ENCODE measurements at places on chromosomes 3 and 15.

- DNase-seq, result no peak
These were observed 4.6 kb downstream of the TMEM266 start for GRCh38 chr15:76064375-76064774.

- no peak for DNase-seq
These were observed 472 bp downstream of the BSN start for GRCh38 chr3:49554633-49555265.

DNA sequence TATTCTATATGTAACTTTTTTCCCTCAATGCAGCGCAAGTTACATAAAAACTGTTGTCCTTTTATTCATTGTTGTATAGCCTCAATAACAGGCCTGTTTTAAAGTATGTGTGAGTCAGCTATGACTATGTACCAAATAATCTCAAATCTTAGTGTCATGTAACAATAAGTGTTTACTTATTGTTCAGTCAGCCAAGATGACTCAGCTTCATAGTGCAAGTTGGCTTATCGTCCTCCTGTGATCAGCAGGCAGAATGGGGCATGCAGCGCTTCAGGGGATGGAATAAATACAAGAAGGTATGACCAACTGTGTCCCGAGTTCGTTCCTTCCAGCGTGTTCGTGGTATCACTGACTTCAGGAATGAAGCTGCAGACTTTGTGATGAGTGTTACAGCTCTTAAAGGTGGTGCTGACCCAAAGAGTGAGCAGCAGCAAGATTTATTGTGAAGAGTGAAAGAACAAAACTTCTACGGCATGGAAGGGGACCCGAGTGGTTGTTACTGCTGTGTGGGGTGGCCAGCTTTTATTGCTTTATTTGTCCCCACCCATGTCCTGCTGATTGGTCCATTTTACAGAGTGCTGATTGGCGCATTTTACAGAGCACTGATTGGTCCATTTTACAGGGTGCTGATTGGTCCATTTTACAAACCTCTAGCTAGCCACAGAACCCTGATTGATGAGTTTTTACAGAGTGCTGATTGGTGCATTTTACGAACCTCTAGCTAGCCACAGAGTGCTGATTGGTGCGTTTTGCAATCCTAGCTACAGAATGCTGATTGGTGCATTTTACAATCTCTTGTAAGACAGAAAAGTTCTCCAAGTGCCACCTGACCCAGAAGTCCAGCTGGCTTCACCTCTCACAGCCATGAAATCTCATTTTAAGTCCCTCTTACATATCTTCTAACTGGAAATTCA, 1016.0 kb downstream of the MCTP2 start:
- DNase-seq, result no peak

DNA sequence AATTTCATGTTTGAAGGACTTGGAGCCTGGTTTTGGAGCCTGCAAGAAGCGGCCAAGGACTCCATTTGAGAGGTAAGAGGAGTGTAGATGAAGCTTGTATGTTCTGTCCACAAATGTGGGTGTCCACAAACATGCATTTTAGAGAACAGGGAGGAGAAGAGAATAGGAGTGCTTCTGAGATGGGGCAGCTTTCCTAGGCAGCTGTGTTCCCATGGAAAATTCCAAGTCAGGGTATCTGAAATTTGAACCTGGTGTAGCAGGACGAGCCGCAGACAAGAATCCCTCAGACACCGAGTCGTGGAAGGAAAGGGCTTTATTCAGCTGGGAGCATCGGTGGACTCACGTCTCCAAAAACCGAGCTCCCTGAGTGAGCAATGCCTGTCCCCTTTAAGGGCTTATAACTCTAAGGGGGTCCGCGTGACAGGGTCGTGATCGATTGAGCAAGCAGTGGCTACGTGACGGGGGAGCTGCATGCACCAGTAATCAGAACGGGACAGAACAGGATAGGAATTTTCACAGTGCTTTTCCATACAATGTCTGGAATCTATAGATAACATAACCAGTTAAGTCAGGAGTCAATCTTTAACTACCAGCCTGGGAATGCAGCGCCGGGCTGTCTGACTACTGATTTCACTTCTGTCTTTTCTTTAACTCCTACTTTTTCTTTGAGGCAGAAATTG, 71.4 kb upstream of the WDR72 start:
- DNase-seq, result no peak

GRCh38 chr15:80152896-80153876, at the start of gene FAH:
TSS of gene FAH (plus strand) at chr15:80152999. CDS start at chr15:80153055, 56 bp downstream.
- DNase-seq, result no peak

DNA sequence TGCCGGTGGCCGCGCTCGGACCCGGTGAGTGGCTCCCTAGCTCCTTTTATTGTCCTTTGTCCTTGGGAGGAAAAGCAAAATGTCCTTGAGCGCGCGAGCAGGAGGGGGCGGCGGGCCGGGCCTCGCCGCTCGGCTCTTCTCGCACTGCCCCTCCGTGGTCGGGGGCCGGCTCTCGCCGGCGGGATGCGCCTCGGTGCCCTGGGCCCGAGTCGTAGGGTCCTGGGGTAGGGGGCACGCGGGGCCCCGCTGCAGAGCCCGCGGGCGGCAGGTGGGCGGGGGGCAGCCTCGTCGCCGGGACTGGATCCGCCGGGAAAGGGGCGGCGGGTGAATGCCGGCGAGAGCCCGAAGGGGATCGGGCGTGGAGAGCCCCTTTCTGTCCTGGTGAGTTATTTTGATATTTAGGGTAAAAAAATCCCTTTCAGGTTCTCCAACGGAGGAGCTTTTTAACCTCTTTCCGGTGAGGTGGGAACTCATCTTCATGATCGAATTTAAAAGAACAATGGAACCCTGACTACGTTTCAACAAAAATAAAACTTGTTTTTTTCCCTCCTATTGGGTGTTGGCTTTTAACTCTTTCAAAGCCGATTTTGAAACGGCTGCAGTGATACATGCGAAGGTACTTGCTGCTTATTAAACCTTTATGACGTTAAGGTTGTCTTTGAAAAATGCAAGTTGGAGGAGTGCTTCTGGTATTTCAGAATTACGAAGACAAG, 16.8 kb upstream of the CHD2 start:
- DNase-seq, result peak; percentile 64

GRCh38 chr3:104360038-104360437, 1006.7 kb upstream of the ALCAM start:
- no peak for DNase-seq

- no peak for DNase-seq
These were observed 420.8 kb downstream of the EPHA6 start for GRCh38 chr3:97235179-97235578.

All from ovary (tissue), 10 donors.